ENCODE measurements at places on chromosomes 6 and 20. TPM values are rescaled to one million over a fixed set of nuclear protein-coding genes. Genes with fewer than 3 reads are reported as not detected.

- DNase-seq: no peak
- H3K27me3 ChIP-seq: no peaks in the 10 kb centered on the region
- H3K36me3 ChIP-seq: peaks cover 37% of the 10 kb centered on the region
- no peak overlapping the region for H3K4me3 ChIP-seq
- peaks cover 14% of the 10 kb centered on the region for H3K4me1 ChIP-seq
These were observed 1.8 kb downstream of the TUBB1 start for GRCh38 chr20:59020938-59021551.

DNA sequence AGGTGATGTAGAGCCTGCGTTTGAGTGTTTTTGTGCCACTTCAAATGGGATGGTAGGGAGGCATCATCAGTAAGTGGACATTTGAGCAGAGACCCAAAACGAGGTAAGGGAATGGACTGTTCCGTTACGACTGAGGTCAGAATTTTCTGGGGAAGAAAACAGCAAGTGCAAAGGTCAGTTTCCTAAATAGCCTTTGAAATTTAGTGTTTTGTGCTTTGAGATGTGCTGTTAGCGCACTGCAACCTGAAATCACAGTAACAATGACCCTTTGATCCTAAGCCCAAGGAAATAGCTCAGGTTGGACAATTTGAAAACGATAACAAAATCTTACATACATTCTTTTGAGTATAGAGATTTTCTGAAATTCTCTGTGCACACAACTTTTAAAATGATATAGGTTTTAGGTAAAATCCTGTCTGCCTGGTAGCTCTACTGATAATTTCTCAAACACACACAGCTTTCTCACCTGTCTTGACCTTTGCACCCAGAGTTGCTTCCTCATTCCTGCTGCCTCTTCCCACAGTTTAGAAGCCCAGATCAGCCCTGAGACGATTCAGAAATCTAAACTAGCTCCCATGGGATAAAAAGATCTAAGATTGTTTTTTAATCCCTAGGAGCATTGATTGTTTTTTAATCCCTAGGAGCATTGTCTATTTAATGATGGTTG is 22.1 kb downstream of the DCBLD1 start:
- H3K36me3 ChIP-seq: peaks cover 18% of the 10 kb centered on the region
- no peak for DNase-seq
- no peaks in the 10 kb centered on the region for H3K27me3 ChIP-seq
- H3K4me1 ChIP-seq: peaks cover 19% of the 10 kb centered on the region
- no peak overlapping the region for H3K27ac ChIP-seq
- H3K4me3 ChIP-seq: no peak overlapping the region

- H3K4me3 ChIP-seq: no peak overlapping the region
- no peaks in the 10 kb centered on the region for H3K36me3 ChIP-seq
- no peaks in the 10 kb centered on the region for H3K4me1 ChIP-seq
- no peak overlapping the region for H3K27ac ChIP-seq
- peak; percentile 21 for DNase-seq
These were observed 32.5 kb upstream of the IYD start for GRCh38 chr6:150336299-150336698.

GRCh38 chr20:19253316-19253715 is 40.9 kb downstream of the SLC24A3 start:
- H3K36me3 ChIP-seq: no peaks in the 10 kb centered on the region
- peak overlapping the region; percentile 43 for H3K27ac ChIP-seq
- no peak overlapping the region for H3K4me3 ChIP-seq
- H3K27me3 ChIP-seq: no peaks in the 10 kb centered on the region
- H3K4me1 ChIP-seq: peaks cover 29% of the 10 kb centered on the region

- H3K4me1 ChIP-seq: no peaks in the 10 kb centered on the region
- H3K4me3 ChIP-seq: no peak overlapping the region
- H3K36me3 ChIP-seq: no peaks in the 10 kb centered on the region
- DNase-seq: no peak
These were observed 636.0 kb downstream of the BCKDHB start for GRCh38 chr6:80742481-80742880.

DNA sequence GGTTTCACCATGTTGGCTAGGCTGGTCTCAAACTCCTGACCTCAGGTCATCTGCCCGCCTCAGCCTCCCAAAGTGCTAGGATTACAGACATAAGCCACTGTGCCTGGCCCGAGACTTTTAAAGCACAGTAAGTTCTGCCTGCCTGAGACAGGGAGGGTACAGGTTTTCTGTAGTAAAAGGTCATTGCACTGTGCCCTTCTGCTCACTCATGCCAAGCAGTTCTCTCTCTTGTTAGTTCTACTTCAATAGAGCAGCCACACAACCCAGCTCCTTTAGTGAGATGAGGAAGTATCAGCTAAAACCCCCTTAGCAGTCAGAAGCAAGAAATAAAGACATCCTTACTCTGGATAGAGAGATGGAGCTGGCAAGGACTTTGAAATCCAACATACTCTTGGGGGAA is 52.4 kb upstream of the ARMH2 start:
- H3K27me3 ChIP-seq: no peaks in the 10 kb centered on the region
- H3K4me3 ChIP-seq: no peak overlapping the region
- H3K36me3 ChIP-seq: peaks cover 49% of the 10 kb centered on the region
- no peak for DNase-seq

GRCh38 chr20:48933017-48933766 is 11.7 kb downstream of the ARFGEF2 start:
- no peaks in the 10 kb centered on the region for H3K36me3 ChIP-seq
- DNase-seq: no peak
- H3K27ac ChIP-seq: peak overlapping the region; percentile 15

- no peak overlapping the region for H3K27ac ChIP-seq
- no peaks in the 10 kb centered on the region for H3K27me3 ChIP-seq
- H3K4me3 ChIP-seq: no peak overlapping the region
- H3K36me3 ChIP-seq: peaks cover 7% of the 10 kb centered on the region
- peaks cover 100% of the 10 kb centered on the region for H3K4me1 ChIP-seq
- DNase-seq: no peak
These were observed 8.2 kb downstream of the DIDO1 start for GRCh38 chr20:62918147-62918546.

- no peak for DNase-seq
- peaks cover 22% of the 10 kb centered on the region for H3K4me1 ChIP-seq
- H3K36me3 ChIP-seq: no peaks in the 10 kb centered on the region
- no peak overlapping the region for H3K27ac ChIP-seq
- H3K27me3 ChIP-seq: peaks cover 34% of the 10 kb centered on the region
These were observed 532 bp upstream of the SLC35F1 start for GRCh38 chr6:117906507-117906957.

DNA sequence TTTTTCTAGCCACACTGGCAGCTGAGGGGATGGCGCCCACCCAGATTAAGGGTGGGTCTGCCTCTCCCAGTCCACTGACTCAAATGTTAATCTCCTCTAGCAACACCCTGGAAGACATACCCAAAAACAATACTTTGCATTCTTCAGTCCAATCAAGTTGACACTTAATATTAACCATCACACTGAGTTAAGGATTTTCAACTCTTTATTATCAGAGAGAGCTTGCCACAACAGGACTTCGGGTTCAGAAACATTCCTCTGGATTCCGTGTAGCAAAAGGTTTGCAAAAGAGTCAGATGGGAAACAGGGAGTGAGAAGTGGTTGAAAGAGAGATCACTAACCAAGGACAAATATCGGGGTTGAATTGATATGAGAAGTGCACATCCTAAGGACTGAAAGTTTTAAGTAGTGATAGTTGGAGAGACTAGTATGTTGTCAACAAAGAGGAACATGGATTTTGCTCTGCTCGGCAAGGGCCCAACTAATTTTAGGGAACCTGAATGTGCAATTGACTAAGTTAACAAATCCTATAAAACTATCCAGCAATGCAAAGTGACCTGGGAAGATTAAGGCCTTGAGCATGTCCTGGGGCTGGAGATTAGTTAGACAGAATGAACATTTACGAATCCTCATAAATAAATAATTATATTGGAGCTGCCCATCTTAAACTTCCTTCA is 137.0 kb upstream of the TENT5A start:
- DNase-seq: no peak
- no peak overlapping the region for H3K27ac ChIP-seq
- no peaks in the 10 kb centered on the region for H3K27me3 ChIP-seq
- H3K4me3 ChIP-seq: no peak overlapping the region
- no peaks in the 10 kb centered on the region for H3K36me3 ChIP-seq

GRCh38 chr6:26550250-26550993 is 12.3 kb downstream of the HMGN4 start:
- no peaks in the 10 kb centered on the region for H3K27me3 ChIP-seq
- H3K27ac ChIP-seq: peak overlapping the region; percentile 61
- H3K4me1 ChIP-seq: peaks cover 40% of the 10 kb centered on the region
- peaks cover 6% of the 10 kb centered on the region for H3K36me3 ChIP-seq
- H3K4me3 ChIP-seq: peak overlapping the region; percentile 51
- DNase-seq: peak; percentile 89

SLC17A2 gene
- not detected for total RNA-seq

TREML4 gene
- total RNA-seq: not detected

RAD21L1 gene
- not detected for total RNA-seq

MTFR2 gene
- total RNA-seq: not detected

SIRPA gene
- 7.0 TPM for total RNA-seq

CALHM4 gene
- total RNA-seq: not detected
